HS-5 (cell line): ENCODE measurements at places on chromosomes 4 and X.

GRCh38 chrX:107713543-107714205 is 61.9 kb downstream of the TSC22D3 start:
- no peak for DNase-seq

DNA sequence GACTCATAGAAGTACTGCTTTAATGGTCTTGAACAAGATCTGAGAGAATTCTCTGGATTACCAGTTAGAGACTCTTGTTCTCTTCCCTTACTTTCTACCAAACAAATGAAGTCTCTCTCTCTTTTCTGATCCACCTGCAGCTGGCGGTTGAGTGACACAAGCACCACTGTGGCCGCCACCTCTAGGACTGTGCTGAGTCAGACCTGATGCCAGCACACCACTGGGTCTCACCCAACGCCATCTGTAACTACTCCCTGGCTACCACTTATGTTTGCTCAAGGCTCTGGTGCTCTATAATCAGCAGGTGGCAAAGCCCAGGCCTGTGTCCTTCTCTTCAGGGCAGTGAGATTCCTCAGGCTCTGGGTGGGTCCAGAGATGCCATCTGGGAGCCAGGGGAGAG is 1173.5 kb downstream of the RPA4 start:
- no peak for DNase-seq

DNA sequence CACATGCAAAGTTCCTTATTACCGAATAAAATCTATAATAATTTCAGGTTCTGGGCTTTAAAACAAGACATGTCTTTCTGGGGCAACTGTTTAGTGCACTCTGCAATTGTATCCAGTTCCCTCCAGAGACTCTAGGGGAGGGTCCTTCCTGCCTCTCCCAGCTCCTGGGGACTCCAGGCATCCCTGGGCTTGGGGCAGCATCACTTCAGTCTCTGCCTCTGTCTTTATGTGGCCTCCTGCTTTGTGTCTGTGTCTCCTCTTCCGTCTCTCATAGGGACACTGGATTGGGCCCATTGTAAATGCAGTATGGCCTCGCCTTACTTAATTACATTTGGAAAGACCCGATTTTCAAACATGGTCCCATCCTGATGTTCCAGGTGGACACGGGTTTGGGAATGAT is 10.9 kb upstream of the ASMTL start:
- DNase-seq: no peak

DNA sequence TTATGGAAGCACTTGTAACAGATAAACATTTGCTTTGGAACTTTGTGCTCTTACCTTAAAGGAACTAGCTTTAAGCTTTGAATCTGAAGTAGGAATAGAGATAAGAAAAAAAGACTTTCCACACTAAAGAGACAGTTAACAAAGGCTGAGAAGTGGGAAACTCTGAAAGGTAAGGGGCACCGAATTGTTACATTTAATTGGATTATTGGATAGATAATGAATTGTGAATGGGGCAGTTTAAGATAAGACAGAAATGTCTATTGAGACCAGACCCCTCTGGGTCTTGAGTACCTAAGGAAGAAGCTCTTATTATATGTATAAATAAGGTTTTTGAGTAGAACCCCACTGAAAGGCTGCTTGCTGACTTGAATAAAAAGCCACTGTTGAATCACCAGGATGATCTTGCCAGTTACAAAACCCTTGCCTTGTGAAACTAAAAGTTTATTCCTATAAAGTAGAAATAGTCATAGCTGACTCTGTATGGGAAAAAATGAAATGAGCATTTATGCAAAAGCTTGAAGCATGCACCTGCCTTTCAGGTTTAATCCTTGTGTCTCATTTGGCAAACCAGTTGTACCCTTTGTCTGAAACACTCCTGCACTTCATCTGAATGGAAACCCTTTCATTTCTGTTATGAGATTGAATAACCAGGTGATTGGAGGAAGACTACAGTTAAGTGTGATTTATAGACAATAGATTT is 423.2 kb downstream of the RPA4 start:
- DNase-seq: no peak

GRCh38 chr4:64940698-64941097 is 531.4 kb upstream of the TECRL start:
- peak; percentile 69 for DNase-seq

- no peak for DNase-seq
Observed at GRCh38 chr4:77920371-77920770, 57.7 kb downstream of the MRPL1 start.

- DNase-seq: no peak
Observed at GRCh38 chr4:38055566-38055965, 95.4 kb downstream of the PTTG2 start.

DNA sequence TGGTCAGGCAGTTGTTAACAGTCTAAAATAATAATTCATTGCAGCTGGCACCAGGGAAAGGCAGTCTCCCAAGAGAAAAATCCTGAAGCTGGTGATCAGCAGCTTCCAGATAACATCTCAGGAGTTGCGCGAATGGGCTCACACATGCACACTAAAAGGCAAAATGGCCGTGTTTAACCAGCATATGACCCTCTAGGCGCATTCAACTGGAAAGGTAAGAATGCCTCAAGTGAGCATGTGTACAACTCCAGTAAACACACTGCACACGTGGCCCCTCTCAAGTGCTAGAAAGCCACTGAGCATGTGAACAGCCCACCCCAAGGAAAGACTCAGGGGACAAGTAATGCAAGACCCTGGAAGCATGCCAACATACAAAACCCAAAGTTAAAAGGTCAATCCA is 33.1 kb downstream of the STPG2 start:
- DNase-seq: no peak

- no peak for DNase-seq
Observed at GRCh38 chr4:15376145-15376544, 51.7 kb upstream of the C1QTNF7 start.

DNA sequence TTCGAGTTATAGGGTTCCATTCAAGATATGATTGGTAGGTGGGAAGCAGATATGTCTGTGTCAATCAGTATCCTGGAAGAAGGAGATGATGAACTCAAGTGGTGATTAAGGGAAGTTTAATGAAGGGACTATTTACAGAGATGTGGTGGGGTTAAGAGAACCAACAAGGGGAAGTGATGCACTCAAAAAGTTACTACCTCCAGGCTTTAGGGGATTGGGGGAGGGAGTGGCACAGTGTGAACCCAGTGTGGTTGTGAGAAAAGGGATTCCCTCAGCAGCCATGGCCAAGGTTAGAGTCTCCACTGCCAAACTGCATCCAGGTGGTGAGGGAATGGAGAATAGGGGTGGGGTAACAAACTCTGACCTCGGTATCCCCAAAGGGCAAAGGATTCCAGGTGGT is 27.9 kb downstream of the PKD2 start:
- no peak for DNase-seq

- DNase-seq: no peak
Observed at GRCh38 chr4:3468804-3469203, 5.7 kb downstream of the DOK7 start.

DNA sequence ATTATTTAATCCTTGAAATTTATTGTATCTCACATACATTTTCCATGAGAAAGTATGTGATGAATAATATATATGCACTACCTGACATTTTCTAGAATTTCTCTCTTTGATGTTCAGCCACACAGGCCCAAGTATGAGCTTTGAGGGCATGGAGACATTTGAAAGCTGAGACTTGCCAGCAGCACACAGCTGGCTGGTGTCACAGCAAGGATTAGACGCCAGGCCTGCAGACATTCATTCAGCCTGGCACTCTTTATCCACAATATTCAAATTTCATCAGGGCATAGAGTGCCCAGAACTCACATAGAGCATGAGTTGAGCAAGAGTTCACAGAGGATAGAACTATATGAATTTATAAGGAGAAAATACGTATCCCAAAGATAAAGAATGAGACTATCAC is 74.0 kb downstream of the GRIA2 start:
- DNase-seq: no peak

DNA sequence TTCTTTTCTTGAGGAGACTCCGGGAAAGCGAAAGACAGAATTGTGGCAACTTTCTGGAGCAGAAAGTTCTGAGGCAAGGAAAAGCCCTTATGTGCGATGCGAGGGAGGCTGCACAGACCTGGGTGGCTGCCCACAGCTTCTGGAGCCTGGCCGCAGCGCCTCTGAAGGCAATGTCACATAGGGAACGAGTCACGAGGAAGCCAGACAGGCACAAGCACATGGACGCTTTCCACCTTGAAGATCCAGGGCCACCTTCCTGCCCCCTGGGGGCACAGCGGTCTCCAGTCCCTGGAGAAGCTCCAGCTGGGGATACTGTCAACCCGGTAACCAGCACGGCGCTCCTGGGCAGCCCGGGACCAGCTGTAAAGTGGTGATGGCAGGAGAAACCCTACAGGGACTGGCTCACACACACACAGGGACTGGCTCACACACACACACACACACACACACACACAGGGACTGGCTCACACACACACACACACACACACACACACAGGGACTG is 69.8 kb downstream of the MTNR1A start:
- DNase-seq: no peak

- DNase-seq: no peak
Observed at GRCh38 chrX:129609395-129609794, 45.4 kb downstream of the APLN start.

DNA sequence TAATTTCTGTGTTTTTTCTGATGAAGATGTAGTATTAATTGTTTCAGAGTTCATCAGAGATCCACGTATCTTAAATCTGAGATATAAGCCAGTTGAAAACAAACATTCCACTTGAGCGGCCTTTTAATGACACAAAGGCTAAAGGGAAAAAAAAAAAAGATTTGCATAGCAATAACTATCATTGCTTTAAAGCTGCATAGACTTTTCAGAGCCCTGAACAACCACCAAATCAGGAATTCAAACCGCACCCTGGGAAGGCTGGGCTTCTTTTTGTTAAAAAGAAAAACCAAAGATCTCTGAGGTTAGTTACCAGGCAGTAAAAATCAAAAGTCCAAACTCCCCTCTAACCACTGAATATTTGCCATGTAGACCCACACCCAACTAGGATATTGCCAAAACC is 206.0 kb downstream of the HHIP start:
- DNase-seq: no peak

GRCh38 chrX:108442901-108443464 is 3.3 kb downstream of the COL4A5 start:
- no peak for DNase-seq

- no peak for DNase-seq
Observed at GRCh38 chr4:153291562-153291961, 52.9 kb upstream of the MND1 start.

- no peak for DNase-seq
Observed at GRCh38 chr4:83389756-83390505, 55.3 kb upstream of the HPSE start.

DNA sequence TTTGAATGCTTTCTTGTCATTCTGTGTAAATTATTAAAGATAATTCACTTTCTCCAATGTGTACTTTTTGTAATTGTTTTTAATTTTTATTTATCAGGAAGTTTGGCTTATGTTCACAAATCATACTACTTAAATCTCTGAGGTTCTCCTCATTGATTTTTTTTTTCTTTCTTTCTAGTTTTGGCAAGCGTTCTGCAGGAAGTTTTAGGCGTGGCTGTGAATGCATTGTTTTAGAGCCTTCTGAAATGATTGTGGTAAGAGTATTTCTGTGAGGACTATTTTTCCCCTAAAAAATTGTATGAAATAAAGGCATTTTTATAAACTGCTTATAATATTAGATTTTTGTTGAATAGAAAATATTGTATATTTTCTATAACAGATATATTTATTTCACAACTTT is 135.8 kb downstream of the RAPGEF2 start:
- DNase-seq: no peak

- no peak for DNase-seq
Observed at GRCh38 chr4:80134936-80135701, 62.1 kb upstream of the ANTXR2 start.

DNA sequence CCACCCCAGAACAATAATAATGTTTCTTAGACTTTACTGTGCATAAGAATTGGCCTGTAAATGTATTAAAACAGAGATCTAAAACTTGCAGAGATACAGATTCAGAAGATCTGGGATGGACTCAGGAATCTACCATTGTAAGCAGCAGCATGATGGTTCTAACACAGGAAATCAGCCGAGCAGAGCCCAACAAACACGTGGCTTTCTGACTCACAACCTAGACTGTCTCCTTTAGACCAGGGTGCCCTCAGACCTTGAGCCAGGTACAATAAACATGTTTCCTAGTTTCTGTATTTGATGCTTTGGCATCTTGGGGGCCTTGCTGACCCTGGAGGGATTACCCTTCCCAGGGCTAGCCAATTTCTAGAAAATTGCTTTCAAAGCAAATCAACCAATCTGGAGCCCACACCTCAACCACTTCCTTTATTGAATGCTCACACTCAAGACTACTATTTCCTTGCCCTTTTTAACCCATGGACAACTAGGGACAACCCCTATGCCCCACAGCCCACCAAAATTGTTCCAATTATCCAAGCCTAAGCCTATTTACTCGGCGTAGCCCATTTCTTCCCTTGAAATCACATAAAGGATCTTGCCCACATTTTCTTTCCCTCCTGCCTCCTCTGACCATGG is 80.5 kb downstream of the TBC1D9 start:
- no peak for DNase-seq

GRCh38 chr4:69493515-69493914 is 2.2 kb downstream of the UGT2B4 start:
- no peak for DNase-seq

DNA sequence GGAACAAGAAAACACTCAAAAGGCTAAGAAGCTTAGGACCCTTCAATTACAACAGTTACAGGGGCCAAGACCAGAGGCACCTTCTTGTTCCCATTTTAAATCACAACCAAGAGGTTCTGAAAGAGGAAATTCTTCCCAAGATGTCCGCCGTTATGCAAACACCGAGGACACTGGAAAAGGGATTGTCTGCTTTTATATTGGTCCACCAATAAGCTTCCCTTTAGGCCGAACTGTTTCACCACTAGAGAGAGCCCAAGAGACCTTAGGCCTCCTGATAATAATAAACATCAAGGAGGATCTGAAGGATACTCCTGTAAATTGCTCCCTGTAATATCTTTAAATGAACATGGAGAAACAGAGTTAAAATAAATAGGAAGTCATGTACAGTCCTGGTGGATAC is 92.6 kb upstream of the NLRP2B start:
- no peak for DNase-seq

DNA sequence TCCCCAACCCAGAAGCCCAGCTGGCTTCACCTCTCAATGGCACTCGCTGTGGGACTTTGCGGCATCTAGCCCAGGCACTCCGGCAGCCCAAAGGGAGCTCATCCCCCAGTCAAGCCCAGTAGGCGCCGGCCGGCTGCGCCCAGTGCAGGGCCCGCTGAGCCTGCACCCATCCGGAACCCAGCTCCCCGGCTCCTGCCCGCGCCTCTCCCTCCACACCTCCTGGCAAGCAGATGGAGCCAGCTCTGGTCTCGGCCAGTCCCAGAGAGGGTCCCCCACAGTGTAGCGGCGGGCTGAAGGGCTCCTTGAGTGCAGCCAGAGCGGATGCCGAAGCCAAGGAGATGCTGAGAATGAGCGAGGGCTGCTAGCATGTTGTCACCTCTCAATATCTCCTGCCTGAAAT is 116.8 kb upstream of the UGT8 start:
- no peak for DNase-seq

- DNase-seq: no peak
Observed at GRCh38 chr4:22457348-22457747, 58.5 kb downstream of the ADGRA3 start.
